ENCODE measurements at places on chromosomes 12 and 14.

DNA sequence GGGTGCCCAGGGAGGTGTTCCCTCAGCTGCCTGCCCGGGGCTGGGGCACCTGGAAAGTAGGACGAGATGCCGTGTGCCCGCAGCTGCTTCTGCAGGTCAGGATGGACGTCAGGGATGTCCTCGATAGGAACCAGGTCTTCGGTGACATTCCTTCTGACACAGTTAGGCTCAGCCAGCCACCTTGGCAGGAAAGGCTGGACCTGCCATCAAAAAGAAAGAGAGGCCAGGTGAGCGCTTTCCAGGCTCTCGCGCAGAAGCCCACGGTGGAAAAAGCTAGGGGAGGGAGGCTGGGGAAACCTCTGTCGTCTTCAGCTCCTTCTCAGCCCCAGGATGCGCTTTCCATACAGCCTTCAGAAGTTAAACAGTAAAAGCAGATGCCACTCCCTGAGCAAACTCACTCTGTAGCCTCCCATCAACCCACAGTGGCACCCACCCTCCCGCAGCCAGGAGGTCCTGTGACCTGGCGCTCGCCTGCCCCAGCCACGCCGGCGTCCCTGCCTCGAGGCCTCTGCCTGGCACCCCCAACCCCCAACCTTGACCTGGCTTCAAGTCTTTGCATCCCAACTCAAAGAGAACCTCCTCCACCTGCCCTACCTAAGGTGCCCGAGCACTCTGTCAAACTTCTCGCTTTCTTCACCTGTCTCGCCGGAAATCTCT, 1.3 kb downstream of the DDX51 start:
- DNase-seq: no peak

DNA sequence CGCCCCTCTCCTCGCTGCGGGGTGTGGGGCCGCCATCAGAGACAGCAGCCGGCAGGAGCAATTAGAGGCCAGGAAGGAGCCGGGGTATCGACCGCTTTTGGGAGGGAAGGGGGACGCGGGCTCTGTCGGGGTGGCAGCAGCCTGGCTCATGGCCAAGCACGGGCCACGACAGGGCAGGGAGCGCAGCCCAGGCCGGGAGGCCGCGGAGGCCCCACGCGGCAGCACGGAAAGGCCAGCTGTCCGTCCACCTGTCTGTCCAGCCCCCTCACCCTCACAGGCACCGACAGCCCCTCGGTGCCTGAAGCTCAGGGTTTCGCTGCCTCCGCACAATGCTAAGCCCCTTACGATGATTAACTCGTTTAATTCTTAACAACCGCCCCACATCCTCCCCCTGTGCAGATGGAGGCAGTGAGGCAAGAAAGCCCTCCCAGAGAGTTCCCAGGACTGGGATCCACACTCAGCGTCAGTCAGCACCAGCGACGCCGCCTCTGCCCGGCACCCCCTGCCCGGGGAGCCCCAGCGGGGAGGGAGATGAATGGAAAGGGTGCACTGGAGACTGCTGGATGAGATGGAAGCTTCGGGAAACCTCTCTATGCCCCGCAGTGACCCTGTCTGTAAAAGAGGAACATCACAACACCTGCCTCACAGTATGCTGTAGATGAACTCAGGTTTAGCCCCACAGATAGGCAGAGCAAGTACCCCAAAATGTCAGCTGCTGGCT, 23.7 kb downstream of the NCOR2 start:
- peak; percentile 46 for DNase-seq

GRCh38 chr14:28754209-28754985, 12.2 kb upstream of the FOXG1 start:
- peak; percentile 49 for DNase-seq

DNA sequence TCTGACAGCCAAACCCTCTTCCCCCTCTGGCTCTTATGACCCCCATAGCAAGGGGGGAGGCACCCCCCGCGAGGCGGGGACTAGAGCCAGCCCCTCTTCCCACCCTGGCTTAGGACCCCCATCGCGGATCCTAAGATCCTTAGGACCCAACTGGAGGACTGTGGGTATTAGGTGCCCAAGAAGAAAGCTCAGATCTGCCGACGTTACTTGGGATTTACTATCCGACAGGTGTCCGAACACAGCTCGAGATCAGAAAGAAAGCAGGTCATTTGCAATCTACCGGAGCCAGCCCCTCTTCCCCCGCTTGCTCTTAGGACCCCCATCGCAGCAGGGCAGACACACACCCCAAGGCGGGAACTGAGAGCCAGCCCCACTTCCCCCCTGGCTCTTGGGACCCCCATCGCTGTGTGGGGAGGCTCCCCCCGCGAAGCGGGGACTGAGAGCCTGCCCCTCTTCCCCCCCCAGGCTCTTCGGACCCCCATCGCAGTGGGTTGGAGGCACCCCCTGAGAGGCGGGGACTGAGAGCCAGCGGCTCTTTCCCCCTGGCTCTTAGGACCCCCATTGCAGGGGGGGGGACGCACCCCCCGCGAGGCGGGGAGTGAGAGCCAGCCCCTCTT, 46.8 kb downstream of the DDX11 start:
- no peak for DNase-seq

DNA sequence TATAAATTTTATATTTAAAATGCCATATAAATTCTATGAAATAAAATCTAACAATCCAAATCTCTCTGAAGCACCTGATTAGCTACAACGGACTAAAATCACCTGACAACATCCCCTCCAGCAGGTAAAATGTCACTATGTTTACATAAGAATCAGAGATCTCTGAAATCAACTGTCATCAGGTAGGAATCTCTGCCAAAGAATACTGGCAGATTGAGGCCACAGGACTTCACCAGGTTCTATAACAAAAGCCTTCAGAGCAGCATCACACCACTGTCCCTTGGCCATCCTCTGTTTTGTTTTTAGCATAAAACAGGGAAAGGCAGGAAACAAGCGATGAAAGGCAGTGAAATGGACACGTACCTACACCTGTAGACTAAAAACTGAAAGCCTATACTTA, 22.1 kb downstream of the FGD6 start:
- no peak for DNase-seq

GRCh38 chr14:50344116-50344775, 32.1 kb downstream of the DMAC2L start:
- DNase-seq: no peak

DNA sequence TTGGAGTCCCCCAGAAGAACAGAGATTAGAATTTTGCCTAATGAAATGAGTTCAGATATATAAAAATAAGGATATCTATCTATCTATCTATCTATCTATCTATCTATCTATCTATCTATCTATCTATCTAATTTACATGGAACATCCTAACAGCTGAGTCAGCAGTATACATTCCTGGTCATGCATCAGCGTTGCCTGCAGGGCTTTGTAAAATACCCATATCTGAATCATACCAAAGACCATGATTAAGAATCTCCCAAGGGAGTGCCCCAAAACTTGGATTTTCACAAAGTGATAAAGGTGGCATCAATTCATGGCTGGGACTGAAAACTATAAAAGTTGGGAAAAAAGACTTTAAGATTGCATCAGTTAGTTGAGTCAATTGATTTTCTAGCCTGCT, 32.7 kb upstream of the SYT10 start:
- no peak for DNase-seq

DNA sequence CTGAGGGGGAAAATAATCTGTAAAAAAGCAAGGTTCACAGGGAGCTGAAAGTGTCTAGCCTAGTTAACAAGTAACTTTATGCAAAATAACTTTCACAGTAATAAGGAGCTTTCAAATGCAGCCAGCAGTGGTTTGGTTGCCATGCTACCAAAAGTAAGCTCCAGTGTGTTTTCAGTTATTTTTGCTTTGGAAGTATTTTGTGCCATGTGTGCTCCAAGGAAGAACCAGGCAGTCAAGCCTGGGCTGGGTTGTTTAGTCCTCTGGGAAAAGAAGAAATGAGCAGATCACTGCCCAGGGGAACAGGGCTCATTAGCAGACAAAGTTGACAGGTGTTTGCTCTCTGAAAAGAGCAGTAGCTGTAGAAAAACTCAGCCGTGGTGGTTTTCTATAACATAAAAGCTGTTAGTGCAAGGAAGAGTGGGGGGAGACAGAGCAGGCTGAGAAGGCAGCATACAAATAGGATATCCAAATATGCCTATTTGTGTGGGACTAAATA, 92.8 kb upstream of the TMTC2 start:
- peak; percentile 56 for DNase-seq

DNA sequence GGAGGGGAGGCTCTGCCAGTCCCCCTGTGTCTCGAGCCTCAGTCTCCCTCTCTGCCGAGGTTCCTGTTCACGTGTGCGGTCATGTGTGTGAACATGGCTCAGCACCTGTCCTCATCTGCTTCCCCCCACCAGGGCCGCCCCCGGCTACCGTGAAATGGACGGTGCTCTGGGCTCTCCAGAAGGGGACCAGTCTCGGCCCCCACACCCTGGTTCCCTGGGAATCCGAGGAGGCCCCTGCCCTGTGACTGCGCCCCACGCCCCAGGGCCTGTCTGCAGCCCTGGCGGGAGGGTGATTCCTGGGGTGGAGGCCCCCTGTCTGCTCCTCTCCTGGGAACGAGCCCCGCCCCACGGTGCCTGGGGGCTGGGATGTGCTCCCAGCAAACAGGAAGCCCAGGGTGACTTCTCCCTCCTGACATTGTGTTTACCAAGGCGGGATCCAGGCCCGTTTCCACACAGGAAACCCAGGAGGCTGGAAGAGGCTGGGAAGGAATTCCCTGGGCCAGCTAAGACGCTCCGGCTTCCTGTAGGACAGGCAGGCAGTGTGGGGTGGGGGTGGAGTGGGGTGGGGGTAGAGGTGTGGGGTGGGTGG, 46.6 kb downstream of the KIF26A start:
- no peak for DNase-seq

DNA sequence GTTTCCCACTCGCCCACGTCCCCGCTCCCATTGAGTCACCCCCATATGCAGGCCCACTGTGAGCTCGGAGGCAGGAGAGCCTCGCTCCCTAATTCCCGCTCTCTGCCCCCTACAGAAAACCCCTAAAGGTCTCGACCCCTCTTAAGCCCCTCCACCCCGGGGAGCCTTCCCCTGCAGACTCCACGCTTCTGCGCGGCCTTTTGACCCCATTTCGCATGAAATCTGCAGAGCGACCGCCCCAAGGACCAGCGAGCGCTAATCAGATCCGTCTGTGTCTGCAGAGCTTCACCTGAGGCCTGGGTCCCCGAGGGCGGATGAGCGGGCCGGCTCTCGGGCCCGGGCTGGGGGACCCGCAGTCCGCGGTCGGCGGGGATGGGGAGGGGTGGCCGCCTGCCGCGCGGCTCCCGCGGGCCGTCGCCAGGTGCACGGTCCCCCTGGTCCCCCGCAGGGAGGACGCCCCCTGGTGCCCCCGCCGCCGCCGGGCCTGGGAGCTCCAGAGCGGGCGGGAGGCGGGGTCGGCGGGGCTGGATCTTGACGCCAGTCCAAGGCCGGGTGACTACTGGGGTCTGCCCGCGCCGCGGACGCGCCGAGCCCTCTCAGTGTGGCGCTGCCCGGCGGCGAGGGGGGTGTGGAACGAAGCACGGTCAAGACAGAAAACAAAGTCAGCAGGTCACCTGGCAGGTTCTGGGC, 10.1 kb downstream of the BMP4 start:
- no peak for DNase-seq

DNA sequence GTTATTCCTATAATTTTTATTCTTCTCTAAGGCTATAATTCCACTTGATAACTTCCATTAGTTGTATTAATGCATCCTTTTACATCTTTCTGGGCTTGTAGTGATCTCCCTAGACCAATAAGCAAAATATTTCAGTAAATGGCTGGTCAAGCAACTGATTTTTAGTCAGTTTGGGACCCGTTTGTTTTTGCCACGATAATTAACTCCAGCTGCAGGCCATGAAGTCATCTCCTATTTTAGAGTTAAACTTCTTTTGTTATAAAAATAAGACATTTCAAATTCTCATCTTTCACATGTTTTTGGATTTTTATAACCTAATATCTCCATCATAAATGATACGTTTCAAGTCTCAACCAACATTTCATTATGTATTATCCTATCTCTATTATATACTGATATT, 49.4 kb downstream of the MAGOHB start:
- DNase-seq: no peak

DNA sequence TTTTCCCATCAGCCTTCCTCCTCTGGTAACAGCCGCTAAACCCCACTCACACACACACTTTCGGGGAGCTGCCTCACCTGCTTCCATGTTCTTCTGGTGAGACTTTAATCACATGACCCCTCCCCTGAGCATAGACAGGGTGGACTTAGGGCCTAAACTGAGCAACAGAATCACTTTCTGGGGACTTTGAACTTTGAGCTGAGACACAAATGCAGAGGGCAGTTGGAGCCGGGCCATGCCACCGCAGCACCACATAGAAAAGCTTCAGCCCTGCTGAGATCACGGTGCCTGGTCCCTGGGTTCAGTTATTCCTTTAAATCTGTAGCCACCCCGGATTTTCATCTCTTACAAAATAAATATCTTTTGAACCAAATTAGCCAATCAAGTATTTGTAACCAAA, 18.4 kb upstream of the MAP3K9 start:
- DNase-seq: no peak

- no peak for DNase-seq
These were observed 1981.7 kb upstream of the FLRT2 start for GRCh38 chr14:83548061-83548839.

GRCh38 chr14:39988939-39989338, 556.7 kb upstream of the FBXO33 start:
- DNase-seq: peak; percentile 44

DNA sequence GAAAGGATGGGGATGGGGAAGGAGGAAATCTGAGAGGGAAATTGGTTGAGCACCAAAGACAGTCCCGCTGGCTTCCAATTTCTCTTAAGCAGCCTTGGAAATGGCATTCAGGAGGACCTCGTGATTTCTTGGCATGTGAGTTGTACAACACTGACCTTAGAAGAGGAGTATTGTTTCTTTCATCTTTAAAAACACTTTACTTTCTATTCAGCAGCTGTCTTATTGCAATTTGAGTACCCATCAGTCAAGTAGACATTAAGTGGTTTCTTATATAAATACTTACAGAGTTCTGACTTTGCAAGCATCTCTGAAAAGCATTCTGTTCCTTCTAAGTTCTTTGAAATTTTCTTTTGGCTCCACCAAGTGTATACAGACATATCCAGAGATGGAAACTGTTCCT, 83.2 kb downstream of the LMNTD1 start:
- DNase-seq: no peak

GRCh38 chr12:27193854-27194544, 50.1 kb upstream of the STK38L start:
- no peak for DNase-seq

GRCh38 chr12:94151582-94151981, 3.2 kb downstream of the PLXNC1 start:
- no peak for DNase-seq

GRCh38 chr12:91053951-91054715, 3.7 kb downstream of the KERA start:
- no peak for DNase-seq

Measured in NAMALWA (cell line).